Natural killer cell (primary cell): ENCODE measurements at places on chromosomes 5 and 9.
A peak's percentile ranks its signal among the peaks of the same experiment; 100 is the strongest.

DNA sequence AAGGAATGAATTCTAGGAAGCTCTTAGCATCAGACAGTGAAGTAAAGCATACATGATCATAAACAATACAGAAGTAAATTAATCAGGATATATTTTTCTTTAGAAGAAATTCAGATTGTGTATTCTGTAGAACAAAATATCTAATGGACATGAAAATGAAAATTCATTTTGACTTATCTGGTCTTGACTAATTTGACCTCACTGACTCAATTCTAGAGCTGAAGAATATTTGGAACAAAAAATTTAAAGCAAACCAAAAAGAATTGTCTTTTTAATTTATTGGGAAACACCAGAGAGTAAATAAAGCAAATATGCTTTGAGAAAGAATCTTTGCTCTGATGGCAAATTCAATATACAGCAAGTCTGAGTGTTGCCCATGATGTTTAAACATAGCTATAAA lies 2.8 kb upstream of the PPP2CA start:
- DNase-seq: no peak

DNA sequence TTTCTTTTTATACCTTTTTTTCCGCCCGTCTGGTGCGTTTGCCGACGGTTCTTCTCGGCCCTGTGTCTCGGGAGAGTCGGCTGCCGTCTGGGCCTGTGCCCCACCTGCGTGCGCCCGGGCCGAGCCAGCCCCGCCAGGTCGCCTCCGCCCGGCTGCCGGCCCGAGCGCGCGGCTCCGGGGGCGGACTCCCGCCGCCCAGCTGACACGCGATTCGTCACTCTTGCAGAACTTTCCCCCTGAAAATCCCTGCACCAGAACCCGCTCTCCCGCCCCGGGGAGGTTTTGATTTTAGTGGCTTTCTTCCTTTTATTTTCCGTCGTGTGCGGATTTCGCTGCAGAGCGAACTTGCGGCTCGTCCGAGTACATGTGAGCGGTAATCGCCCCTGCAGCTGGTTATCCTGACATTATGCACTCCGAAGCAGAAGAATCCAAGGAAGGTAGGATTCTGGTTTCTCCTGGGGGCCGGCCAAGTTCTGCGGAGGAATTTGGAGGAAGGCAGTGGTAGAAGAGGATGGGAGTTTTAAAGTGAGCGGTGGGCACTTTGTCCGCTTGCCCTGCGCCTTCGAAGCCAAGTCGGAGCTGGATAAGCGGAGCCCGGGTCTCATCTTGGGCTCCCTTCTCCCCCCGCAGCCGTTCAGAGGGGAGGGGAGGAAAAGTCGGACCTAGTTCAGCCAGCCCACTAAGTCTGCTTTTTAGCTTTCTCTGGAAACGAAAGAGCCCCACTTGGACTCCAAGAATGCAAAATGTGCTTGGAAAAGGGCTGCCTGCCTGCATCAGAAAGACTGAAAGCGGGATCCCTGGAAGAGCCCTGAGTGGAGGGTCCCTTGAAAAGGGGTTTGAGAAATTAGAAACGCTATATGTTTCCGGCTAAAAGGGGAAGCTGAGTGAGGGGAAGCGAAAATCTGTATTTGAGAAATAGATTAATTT lies at the start of gene TNFAIP8:
Gene TNFAIP8, plus strand, starts transcription at position 335 of the 927 bp plus-strand sequence. Its CDS starts 72 bp downstream, at position 407.
- peak; percentile 37 for DNase-seq

DNA sequence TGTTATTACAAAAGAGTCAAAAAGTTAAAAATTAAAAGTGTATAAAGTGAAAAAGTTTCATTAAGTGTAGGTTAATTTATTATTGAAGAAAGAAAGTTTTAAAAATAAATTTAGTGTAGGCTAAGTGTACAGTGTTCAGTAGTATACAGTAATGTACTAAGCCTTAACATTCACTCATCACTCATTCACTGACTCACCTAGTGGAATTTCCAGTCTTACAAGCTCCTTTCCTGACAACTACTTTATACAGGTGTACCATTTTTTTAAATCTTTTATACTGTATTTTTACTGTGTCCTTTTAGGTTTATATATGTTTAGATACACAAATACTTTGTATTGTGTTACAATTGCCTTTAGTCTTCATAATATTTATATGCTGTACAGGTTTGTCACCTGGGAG lies 530.2 kb upstream of the FAM174A start:
- no peak for DNase-seq

DNA sequence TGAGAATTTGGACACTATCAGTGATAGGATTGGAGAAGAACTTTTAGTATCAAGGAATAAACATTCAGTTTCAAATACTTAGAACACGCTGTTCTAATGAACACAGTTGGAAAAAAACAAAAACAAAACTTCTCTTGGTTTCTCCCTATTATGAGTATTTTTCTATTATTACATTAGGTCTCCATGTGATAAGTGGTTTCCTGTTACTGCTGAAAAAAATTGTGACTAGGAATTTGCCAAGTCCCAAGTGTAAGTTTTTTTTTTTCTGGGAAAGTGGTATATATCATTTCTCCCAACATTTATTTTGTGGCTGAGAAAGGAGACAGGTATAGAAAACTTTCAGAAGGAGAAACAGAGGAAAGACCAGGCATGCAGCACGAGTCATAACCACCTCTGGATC lies 41.1 kb downstream of the PCSK1 start:
- no peak for DNase-seq

DNA sequence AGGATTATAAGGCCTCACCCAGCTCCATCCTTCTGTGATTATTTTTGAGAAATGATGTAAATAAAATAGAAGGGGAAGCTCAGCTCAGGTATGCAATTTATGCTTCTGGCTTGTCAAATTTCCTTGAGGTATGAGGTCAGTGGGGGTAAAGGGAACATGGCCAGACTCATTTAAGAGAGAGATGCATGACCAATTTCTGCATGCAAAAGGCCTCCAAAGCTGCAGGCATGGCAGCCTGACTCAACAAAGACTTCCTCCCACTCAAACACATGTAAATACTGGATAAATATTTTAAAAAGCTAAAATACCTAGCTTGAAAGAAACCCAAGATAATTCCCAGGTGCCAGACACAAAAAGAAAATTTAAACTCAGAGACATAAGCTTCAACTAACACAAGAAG lies 101.4 kb upstream of the SLC1A3 start:
- DNase-seq: no peak

DNA sequence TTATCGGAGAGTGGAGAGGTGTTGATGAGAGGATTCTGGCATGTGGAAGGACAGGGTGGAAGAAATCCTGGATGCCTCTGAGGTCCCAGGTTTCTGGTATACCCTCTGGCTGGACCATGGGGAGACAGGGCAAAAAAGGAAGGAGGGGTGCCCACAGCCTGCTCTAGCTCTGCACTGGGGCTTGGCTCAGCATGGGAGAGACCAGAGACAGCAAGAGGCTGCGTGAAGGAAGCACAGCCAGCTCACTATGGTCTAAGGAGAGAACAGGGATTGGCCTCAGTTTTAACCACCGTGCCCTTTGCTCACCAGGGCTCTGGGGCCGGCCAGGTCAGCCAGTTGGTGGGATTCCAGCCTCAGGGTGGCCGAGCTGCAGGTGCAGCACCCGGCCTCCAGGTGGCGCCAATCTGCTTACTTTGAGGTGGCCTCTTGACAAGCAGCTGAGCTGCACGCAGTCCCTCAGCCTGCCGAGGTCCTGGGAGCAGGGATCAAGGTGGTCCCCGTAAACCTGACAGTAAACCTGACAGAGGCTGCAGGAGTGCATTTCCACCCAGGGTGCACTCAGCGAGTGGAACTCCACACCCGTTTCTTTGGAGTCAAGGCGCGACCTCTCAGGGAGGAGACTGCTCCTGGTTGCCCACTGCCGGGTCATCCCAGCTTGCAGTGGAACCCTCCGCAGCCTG lies 25.0 kb upstream of the SPTLC1 start:
- DNase-seq: peak; percentile 64
